COR-L47 (cell line): ENCODE measurements at places on chromosomes 7 and 10.
A peak's percentile ranks its signal among the peaks of the same experiment; 100 is the strongest.

- no peak for DNase-seq
Observed at GRCh38 chr7:8120390-8121058, 141.4 kb downstream of the ICA1 start.

- no peak for DNase-seq
Observed at GRCh38 chr7:158828133-158829020, 932 bp downstream of the ESYT2 start.

DNA sequence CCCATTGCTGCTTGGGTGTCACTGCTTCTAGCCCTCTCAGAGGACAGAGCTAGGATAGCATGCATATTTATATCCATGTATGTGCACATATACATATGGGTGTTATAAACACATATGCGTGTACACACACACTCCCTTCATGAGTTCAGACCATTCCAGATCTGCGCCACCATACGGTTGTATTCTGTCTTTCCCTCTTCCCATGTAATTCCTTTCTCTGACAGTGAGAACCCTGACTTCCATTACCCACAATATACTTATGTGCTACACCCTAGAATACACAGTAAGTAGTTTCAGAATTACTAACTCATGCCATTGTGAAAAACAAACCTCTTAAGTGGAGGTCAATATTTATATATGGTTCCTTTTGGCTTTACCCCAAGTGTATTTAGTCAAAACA is 116.6 kb upstream of the SAMD8 start:
- DNase-seq = peak; percentile 23

DNA sequence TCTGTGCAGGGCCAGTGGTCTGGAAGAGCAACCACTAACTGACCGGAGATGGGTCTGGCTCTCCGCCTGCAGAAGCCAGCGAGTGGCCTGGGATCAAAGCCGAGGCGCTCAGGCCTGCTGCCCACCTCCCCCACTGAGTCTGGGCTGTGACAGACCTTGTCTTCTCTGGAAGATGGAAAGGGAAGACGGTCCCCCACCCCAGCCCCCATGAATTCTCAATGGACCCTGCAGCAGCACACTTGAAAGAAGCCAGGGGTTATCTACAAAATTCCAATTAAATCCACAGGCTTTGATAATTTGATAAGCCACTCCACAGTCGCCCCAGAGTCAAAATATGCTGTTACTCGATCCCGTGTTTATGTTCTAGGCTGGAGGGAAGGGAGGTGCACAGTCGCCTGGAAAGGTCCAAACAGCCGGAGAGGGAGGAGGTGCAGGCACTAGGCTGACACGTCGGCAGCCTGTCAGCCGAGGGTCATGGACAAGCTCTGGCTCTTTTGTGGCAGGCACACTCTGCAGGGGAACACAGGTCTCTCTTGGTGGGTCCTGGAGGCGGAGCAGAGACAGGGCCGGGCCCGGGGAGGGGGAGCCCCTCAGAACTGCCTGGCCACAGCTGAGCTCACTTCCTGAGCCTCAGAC is 134.9 kb downstream of the SH3PXD2A start:
- DNase-seq = no peak

DNA sequence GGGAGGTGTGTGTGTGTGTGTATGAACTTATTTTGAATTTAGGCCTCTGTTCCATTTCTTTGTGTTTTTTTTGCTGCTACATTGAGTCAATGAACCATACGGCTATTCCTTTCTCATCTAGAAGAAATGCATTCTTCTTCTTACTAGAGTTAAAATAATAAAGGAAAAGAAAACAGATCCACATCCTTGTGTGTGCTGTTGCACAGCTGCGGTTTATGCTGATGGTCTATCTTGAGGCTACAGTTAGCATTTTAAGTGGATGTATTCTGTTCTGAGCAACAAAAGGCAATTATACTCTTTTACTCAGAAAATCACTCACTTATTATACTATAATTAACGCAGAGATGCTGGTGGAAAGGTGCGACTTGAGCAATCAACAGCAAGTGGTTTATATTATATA is 615.0 kb upstream of the MBL2 start:
- DNase-seq = no peak

- no peak for DNase-seq
Observed at GRCh38 chr10:112336556-112337201, 37.2 kb upstream of the ACSL5 start.

DNA sequence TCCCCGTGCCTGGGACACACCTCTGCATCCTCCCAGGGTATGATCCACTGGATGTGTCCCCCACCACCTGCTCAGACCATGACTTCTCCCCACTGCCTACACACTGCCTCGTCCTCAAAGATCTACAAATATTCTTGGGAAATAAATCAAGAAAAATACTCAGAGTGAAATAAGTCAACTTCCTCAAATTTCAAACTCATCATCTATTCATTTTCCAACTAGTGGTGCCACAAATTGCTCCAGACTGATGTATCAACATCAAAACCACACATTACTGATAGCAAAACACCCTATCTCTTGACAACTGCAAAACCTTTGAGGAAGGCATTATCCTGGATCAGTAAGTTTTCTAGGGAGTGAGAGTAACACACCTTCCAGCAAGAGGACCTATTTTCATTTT is 87.7 kb downstream of the GRB10 start:
- no peak for DNase-seq

- DNase-seq = no peak
Observed at GRCh38 chr10:11516431-11516746, 95.1 kb downstream of the USP6NL start.

DNA sequence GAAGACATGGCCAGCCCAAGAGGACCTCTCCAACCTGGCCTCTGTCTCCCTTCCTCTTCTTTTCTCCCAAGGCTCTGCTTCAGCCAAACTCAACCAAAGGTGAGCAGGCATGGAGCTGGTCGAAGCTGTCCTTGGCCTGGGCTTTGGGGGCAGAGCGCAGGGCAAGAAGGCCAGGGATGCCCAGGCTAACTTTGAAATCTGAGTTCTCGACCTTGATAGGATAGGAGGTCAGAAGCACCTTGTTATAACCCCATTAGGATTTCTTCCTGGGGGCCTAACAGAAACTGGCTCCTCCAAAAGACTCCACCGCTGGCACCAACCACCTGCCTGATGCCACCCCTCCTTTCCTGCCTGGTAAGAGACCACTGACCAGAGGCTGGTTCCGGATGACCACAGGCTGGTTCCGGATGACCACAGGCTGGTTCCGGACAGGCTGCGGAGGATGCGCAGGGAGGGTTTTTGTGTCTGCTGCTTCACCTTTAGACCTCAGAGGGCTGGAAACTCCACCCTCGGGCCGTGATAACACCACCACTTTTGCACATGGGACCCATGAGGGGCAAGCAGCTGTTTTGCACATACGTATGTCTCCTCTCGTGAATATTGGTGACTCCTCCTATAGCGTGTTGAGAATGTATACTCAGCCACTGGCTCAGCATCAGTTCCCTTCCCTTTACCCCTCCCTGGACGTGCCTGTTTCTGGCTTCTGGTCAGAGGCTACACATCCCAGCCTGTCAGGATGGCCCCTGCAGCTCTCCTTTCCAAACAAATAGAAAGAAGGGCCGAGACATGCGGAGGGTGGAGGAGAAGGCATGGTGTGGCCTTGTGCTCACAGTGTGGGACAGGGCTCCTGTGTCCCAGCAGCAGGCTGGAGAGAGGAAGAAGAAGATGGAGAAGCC is 140.1 kb downstream of the DNAJB6 start:
- DNase-seq = no peak

DNA sequence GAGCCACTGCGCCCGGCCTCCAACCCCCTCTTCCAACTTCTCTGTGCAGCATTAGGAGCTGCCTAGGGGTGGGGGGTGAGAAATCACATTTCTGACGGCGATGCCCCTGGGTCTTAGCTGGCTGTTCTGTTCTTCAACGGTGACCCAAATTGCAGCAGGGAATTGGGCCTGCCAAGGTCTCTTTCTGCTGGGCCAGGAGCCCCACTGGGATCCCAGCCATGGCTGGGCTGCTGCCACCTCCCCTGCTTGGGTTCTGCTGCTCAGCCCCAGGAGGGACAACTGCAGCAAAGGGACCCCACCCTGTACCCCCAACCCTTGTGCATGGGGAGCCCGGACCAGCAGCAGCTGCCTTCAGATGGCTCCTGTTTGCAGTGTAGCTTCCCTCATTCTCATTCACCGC is 43.7 kb upstream of the GNA12 start:
- no peak for DNase-seq

DNA sequence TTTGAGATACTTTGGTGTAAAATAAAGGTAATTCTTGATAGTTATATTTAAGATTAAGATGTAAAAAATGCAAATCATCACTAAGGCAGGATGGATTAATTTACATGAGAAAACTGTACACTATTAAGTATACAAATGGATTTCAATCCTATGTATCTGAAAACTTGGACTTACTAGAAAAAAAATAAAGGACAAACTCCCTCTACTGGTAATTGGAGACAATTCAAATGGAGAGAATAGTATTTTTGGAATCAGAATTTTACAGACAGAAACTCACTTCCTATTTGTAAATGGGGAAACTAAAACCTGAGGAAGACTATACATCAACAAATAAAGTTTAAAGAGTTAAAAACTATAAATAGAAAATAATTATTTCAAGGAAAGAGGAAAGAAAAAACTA is 62.6 kb downstream of the CUL2 start:
- DNase-seq = no peak

- DNase-seq = no peak
Observed at GRCh38 chr7:142308326-142308725, 50.5 kb upstream of the PRSS58 start.

GRCh38 chr7:92839901-92840300 is 3.5 kb upstream of the CDK6 start:
- DNase-seq = no peak

GRCh38 chr7:98599886-98600285 is 17.2 kb upstream of the NPTX2 start:
- no peak for DNase-seq

- no peak for DNase-seq
Observed at GRCh38 chr10:71564194-71564820, 155.3 kb downstream of the C10orf105 start.

DNA sequence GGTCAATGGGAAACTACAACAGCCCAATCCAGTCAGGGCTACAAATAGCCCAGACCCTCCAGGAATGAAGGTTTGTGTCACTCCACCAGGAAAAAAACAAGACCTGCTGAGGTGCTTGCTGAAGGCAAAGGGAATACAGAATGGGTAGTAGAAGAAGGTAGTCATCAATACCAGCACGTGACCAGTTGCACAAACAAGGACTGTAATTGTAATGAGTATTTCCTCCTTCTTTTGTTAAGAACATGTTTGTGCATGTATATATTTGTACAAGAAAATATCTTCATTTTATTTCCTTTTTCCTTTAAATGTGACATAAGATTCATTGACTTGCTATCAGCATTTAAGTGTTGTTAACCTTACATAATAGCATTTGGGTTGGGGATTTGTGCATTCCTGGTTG is 229.3 kb downstream of the IMMP2L start:
- DNase-seq = no peak

DNA sequence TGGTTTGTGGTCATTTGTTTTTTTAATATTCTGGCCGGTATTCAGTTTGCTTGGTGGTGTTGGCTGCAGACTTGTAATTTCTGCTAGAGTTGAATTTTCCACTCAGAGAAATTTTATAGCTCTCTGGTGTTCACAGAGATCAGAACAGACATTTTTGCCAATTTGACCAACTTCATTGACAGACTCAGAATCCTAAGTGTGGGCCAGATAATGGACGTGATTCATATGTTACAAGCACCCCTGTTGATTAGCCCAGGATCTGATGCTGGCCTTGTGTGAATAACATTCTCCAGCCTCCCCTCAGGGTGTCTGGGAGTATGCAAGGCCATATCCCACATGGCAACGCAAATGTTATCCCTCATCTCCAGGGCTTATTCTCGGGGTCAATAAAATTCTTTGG is 283.8 kb downstream of the C7orf25 start:
- no peak for DNase-seq

- DNase-seq = no peak
Observed at GRCh38 chr10:84243759-84244158, 1.1 kb upstream of the RGR start.

DNA sequence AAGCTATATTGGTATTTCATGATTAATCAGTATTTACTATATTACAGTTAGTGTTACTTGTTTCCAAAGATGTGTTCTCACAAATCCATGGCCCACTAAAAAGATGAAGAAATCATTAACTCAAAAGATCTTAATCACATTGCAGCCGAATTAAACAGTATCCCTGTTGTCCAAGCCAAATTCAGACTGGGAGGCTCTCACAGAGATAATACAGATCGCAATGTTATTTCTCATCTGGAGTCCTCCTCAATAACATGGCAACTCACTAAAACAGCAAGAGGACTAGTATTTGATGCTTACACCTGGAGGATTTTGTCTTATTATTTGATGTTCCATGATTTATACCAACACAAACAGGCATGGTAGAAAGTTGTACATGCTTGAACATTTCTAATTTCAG is 23.4 kb downstream of the CYP51A1 start:
- no peak for DNase-seq

DNA sequence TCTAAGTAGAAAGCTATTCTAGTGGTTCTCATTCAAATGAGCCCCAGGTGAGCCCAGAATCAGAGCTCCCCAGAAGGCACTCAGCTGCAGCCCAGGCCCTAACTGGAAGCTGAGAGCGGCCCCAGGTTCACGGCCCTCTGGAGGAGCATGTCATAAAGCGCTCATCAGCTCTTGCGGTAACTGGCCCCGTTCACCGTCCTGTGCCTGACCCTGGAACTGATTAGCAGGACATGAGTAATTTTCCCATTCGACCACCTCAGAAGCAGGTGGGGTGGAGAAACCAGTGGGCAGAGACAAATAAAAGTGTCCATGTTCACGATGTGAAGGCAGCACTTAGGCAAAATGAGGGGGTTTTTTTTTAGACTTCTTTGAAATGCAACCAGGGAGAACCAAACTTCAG is 136.1 kb upstream of the LYZL2 start:
- no peak for DNase-seq

GRCh38 chr10:15348579-15348978 is 22.5 kb downstream of the FAM171A1 start:
- DNase-seq = peak; percentile 1

DNA sequence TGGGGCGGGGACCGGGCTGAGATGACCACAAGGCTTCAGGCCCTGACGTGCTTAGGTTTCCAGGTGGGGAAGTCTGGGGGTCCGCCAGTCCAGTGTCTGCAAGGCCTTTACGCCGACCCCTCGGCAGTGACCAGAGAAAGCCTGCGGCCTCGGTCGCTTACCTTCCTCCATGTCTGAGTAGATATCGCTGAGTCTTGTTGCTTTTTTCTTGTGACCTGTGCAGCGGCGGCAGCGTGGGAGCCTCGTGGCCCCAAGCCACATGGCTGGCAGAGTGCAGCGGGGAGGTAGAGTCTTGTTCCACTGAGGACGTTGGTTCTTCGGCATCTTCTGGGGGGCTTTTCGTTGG is 329 bp downstream of the NOLC1 start:
- DNase-seq = no peak

- no peak for DNase-seq
Observed at GRCh38 chr10:125213541-125214282, 53.3 kb upstream of the CTBP2 start.

- no peak for DNase-seq
Observed at GRCh38 chr10:2081501-2081900, 344.2 kb upstream of the ADARB2 start.

DNA sequence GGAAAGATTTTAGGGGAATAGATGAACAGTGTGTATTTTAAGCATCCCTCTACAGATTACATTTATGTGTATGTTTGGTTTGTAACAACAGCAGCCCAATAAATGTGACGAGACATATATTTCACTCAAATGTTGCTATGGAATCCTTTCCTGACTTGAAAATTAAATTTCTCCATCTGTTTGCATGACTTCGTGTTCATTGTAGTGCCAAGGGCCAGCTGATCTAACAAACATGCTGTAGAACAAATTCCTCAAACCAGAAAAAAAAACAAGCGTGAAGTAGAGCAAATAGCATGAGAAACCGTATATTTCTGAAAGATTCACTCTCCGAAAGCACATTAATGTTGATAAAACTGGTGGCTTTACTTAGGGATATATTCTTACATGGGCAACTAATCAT is 87.8 kb downstream of the NRCAM start:
- no peak for DNase-seq
